NCI-H1930 (cell line): ENCODE measurements at places on chromosomes 5 and 9.

GRCh38 chr9:69951411-69951810 lies 92.2 kb upstream of the MAMDC2 start:
- DNase-seq: no peak

GRCh38 chr5:53481887-53482716 lies 1.7 kb downstream of the FST start:
- DNase-seq: no peak

- no peak for DNase-seq
These were observed 6.8 kb downstream of the AQP3 start for GRCh38 chr9:33440609-33441008.

GRCh38 chr9:121649476-121650216 lies 1.8 kb upstream of the DAB2IP start:
- DNase-seq: no peak

- no peak for DNase-seq
These were observed 40.2 kb upstream of the PTPN3 start for GRCh38 chr9:109538346-109538745.

GRCh38 chr9:81989700-81990099 lies 1.1 kb downstream of the SPATA31D1 start:
- DNase-seq: no peak

DNA sequence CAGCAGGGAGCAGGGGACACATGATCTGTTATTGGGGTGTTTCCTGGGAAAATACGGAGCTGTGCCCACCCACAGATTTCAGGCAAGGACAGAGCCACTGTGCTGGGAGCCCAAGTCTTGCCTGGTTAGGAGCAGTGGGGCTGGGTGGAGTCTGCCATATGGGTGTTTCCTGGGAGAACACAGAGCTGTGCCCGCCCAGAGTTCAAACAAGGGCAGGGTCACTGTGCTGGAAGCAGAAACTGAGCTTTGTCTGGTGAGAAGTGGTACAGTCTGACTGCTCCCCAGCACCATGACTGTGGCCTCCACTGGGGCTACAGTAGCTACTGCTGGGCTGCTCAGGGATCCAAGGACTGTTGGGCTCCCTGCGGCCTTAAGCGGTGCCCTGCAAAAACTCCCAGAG lies 135.5 kb downstream of the MCTP1 start:
- DNase-seq: no peak

DNA sequence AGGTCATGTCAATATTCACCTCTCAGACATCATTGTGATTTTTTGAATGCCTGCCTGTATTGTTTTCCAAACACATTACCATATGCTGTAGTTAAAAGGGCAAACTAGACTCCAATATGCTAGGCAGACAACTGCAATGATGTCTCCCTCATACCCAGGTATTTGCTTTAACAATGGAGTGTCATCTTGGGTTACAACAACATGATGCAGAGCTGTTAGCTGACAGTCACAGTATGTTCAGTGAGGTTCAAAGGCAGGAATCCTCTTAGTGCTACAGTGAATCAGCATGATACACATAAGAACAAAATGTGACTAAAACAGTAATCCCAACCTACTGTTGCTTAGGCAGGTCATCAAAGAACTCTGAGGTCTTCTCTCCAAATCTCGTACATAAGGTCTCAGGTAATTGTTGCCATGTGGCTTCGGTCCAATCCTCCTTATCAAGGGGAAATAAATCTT lies 24.0 kb downstream of the OR1J1 start:
- no peak for DNase-seq

DNA sequence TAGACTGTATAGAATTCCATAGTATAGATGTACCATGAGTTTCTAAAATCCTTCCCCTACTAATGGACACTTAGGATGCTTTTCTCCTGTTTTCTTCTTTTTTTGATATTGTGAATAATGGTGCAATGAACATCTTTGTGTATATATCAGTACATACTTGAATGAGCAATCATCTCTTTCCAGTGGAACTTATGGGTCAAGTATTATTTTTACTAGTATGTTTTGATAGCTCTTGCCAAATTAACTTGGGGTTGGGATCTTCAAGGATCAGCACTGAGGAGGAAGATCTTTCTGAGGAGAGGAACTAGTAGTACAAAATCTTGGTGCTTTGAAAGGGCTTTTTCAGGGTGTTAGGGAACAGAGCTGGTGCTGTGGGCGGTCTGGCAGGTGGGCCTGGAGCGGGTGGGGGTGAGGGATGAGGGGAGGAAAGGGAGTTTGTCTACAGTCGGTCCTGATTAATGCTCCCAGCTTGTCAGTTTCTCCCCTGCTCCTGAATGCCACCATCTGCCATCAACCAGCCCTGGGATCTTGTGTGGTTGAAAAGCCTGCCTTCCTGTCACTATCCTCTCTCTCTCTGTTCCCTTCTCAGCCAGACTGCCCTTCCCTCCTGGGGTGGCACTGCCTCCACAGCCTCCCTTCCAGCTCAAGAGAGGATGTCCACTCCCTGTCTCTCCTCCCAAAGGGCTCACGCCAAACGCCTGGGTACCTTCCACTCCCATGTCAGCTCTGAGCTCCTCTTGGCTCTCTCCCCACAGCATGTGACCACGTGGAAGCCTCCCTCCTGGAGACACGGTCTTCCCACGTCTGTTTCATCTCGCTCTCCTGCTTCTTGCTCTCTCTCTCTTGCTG lies 185.9 kb downstream of the DAB2IP start:
- no peak for DNase-seq

DNA sequence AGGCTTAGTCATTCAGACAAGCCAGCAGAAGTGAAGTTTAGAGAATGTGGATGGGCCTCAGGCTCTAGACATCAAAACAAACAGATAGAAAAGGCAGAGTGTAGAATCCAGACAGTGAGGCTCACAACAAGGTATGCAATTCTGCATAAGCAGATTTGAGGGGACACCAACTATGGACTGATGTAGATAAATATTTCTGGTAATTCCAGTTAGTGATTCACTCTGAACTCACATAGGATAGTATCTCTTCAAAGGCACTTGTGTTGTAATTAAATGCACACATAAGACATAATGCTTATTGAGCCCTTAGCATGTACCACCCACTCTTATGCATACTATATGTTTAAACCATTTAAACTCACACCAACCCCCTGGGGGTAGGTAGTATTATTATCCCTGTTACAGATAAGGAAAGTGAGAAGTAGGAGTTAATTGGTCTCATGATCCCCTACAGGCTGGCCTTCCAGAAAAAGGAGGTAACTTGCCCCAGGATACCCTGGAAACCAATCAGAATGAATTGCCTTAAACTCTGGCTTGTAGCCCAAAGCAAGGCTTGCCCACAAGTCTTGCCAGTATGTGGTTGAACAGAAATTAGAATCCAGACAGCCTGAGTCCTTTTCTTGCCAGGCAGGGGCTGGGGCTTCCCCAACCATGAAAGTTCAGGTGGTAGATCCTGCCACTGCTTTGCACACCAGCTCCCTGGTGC lies 39.5 kb upstream of the HSPB3 start:
- no peak for DNase-seq

GRCh38 chr9:115393976-115394775 lies 276.2 kb upstream of the TNC start:
- no peak for DNase-seq

- DNase-seq: no peak
These were observed 90.9 kb upstream of the LMX1B start for GRCh38 chr9:126522612-126523356.

- DNase-seq: no peak
These were observed 244.4 kb downstream of the DEPDC1B start for GRCh38 chr5:60455589-60455988.

- no peak for DNase-seq
These were observed 3.1 kb downstream of the EGFL7 start for GRCh38 chr9:136665704-136666371.

GRCh38 chr5:42858687-42859086 lies 47.0 kb upstream of the SELENOP start:
- no peak for DNase-seq

DNA sequence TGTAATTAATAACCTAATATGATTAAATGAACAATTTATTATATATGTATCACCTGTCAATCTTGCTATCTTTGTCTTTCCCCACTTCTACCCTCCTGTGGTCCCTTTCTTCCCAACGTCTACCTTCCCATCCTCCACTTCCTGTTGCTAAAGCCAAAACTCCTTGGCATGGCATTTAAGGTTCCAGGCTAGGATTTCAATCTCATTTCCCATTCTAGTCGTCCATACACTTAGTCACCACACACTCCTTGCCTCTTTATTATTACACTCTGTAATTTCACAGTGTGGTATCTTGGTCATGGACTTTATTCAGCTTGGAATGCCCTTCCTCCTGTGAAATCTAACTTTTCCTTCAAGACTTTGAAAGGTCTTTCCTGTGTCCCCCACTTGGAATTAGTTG lies 115.3 kb downstream of the SEMA6A start:
- no peak for DNase-seq

GRCh38 chr9:121902461-121903135 lies 190.5 kb downstream of the TTLL11 start:
- no peak for DNase-seq

DNA sequence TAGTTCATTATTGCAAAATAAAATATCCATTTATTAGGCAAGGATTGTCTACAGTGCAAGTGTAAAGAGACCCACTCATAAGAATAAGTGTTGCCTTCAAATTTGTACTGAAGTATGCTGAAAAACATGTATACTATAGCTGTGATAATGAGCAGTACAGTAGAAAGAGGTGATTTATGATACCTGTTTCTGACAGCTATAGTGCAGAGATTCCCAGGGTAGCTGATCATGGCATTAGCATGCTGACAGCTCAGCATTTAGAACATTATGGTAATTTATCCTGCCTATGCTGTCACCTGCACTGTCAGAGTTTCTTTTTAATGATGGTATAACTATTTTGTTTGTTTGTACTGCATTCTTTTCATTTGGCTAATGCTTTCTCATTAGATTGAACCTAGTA lies 177.6 kb upstream of the TLX3 start:
- DNase-seq: no peak

DNA sequence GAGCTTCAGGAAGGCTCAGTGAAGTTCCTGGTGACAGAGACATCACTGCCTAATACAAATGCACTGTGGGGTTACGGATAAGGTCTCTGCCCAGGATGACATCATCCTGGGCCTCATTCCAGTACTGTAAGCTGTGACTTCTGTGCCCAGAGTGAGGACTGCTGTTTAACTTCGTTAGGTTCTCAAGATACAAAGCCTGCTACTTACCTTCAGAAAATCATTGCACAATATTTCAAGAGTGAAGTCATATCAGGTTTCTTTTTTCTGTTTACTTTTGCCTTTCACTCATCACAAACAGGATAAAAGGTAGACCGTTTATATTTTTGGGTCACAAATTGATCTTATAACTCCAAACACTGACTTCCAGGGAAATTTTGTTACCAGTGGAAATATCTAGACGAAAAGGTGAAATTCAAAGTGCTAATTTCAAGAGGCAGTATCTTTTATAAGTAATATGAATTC lies 241.2 kb downstream of the PIK3R1 start:
- DNase-seq: no peak

DNA sequence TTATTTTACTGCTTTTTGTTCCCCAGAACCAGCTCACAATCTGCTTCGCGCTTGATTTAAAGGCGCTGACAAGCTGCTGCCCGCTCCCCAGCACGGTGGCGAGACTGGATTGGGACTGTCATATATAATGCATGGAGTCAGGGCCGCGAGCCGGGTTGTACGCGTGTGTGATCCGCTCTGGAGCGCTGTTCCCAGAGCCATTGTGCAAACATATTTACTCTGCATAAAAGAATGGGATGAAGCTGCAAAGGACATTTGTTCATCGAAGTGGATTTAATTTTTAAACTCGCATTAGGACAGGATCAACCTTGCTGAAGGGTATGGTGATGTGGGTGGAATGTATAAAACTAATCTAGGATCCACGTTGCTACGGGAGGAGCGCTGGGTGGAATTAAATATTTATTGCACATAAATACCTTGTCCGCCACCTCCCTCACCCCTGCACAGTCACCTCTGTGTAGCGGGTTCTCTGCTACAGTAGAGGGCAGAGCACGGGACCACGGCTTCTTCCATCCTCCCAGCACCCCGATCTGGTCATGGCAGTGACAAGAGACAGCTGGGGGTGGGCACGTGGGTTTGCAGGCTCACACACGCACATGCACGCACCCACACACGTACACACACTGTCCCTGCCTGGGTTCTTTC lies 18.1 kb upstream of the FCN1 start:
- no peak for DNase-seq
